Type B pancreatic cell (in vitro differentiated cells): ENCODE measurements at places on chromosomes 7 and 10.
A peak's percentile ranks its signal among the peaks of the same experiment; 100 is the strongest.

- H3K36me3 ChIP-seq: no peaks in the 10 kb centered on the region
- no peak overlapping the region for H3K27ac ChIP-seq
- DNase-seq: no peak
- H3K4me1 ChIP-seq: no peaks in the 10 kb centered on the region
These were observed 10.4 kb upstream of the FAM170B start for GRCh38 chr10:49144058-49144720.

GRCh38 chr10:110978204-110978603, 58.8 kb downstream of the SHOC2 start:
- H3K4me3 ChIP-seq: no peak overlapping the region
- H3K4me1 ChIP-seq: no peaks in the 10 kb centered on the region
- peaks cover 17% of the 10 kb centered on the region for H3K36me3 ChIP-seq

DNA sequence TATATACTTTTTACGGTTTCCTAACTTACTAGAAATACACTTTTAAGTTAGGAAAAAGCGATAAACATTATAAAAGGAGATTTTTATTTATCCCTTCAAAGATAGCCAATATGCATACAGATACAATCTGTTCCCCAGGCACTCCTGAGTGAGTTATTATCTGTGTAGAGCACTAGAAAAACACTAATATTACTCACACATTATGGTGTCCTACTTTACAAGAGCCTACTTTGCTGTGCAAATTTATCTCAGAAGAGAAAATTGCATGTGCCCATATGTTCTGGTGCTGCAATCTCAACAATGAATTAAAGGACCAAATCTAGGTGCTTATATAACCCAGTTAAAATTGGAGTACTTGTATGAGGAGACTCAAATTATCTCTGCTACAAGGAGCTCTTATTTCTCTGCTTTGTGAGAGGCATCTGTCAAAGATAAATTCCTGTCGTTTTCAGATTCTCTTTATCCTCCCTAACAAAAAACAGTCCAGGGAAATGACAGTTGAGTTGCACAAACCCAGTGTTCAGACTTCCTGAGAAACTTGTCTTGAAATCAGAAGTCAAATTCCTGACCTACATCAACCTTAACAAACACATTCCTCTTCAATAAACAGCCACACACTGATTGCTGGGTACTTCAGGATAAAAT, 28.9 kb downstream of the CPA1 start:
- H3K27me3 ChIP-seq: no peaks in the 10 kb centered on the region
- H3K4me3 ChIP-seq: peak overlapping the region; percentile 75
- H3K36me3 ChIP-seq: peaks cover 13% of the 10 kb centered on the region
- H3K4me1 ChIP-seq: peaks cover 48% of the 10 kb centered on the region

DNA sequence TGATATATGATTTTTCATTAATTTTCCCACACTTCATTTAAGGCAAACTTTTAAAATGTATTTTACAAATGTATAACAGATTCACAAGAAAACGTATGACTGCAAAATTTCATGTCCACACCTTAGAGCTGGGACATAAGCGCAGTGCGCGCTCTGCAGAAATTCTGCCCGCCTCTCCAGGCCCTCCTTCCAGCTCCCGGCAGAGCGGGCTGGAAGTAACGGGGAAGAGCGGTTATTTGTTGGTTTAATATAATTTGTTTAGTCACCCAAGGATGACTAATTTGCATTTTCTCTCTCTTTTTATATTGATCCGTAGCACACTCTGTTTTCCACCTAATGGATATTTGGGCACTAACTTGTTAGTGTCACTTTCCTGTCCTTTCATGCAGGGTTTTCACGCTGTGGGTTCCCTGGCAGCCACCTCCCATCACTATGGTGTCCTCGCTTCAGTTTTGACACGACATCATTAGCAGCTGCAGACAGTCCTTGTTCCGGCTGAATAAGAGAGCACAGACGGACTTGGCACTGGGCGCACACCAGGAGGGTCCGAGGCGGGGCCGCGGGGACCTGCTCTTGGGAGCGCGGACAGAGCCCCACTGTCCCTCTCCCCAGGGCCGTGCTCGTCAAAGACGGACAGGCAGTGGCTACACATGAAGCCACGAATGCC, 129.2 kb upstream of the SEC61G start:
- H3K36me3 ChIP-seq: no peaks in the 10 kb centered on the region
- H3K27ac ChIP-seq: no peak overlapping the region
- no peak for DNase-seq
- peaks cover 8% of the 10 kb centered on the region for H3K4me1 ChIP-seq
- peaks cover 18% of the 10 kb centered on the region for H3K27me3 ChIP-seq

DNA sequence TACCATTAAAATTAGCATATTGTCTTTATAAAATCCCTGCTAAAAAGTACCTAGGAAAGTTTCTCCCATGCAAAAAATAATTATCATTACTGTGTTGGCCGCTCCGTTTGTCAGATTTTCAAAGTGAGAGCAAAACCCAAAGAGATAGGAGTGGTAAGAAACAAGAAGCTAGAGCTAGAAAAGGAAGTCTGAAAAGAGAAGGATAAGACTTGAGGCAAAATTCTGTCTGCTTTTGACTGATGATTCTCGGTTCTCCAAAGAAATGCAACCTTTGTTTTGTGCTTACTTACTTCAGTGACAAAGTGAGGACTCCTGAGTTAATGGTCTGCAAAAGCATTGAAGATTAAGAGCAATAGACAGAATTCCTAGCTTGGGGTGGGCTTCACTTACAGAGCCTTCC, 33.3 kb upstream of the CAPZA2 start:
- H3K4me1 ChIP-seq: no peaks in the 10 kb centered on the region
- H3K27ac ChIP-seq: peak overlapping the region; percentile 84
- DNase-seq: no peak
- no peaks in the 10 kb centered on the region for H3K36me3 ChIP-seq
- H3K27me3 ChIP-seq: no peaks in the 10 kb centered on the region

DNA sequence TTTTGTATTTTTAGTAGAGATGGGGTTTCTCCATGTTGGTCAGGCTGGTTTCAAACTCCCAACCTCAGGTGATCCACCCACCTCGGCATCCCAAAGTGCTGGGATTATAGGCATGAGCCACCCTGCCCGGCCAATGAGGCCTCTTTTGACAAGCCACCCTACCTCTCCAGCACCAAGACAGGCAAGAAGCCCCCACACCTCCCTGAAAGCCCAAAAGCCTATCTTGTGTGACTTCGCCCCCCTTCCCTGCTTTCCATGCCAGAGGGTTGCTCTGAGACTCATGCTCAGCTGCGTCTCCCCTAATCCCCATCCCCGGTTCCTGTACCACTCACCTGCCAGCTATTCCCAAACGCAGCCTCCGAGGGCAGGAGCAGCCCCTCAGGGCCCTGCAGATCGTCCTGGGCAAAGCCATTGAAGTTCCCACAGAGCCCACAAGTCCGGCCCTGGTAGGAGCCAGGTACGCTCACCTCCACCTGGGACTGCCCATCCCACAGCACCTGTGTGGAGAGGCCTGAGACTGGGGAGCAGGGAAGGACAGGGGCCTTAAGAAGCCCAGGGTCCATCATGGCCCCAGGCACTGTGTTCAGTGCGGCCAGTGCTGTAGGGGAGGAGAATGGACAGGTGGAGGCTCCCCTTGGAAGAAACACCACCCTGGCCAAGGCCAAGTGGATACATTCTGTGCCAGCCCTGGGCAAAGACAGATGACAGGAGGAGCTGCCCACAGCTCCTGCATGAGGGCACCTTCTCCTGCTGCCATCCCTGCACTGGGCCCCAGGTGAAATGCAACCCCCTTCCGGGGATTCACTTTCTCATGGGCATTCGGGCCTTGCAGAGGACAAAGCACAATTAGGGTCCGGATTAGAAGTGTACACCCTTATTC, 15.8 kb downstream of the ATP6V1F start:
- DNase-seq: no peak
- no peaks in the 10 kb centered on the region for H3K27me3 ChIP-seq
- no peak overlapping the region for H3K4me3 ChIP-seq
- no peak overlapping the region for H3K27ac ChIP-seq
- H3K4me1 ChIP-seq: peaks cover 1% of the 10 kb centered on the region

DNA sequence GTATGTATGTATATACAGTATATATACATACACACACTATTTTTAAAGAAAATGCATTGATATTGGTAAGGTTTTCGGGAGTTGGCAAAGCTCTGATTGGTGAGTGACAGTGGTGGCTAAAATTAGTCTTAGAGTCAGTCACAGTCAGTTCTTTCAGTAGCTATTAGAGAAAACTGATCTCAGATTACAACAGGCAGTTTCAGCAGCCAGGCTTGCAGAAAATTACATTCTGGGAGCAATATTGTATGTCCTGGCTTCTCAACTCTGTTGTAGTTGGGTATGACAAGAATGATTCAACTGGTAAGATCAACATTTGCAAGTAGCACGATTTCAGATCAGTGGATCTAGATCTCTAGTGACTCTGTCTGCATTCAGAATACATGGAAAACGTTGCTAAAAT, 897.9 kb upstream of the AUTS2 start:
- H3K4me3 ChIP-seq: no peak overlapping the region
- H3K4me1 ChIP-seq: peaks cover 8% of the 10 kb centered on the region
- H3K27ac ChIP-seq: no peak overlapping the region
- DNase-seq: no peak

DNA sequence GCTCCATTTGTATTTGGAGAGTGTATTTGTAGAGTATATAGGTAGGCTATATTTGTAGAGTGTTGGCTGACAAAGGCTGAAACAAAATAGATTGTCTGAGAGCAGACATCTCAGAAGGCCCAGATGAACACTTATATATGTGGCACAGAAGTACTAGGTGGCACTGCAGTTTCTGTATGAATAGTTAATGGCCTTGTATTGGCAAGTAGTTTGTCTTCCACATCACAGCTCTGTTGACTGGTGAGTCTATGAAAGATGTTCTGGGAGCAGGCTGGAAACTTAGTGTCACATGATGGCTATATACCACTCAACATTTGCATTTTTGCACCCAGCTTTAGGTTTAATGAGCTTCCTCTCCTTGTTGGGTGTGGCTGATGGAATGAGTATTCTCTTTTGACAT, 51.9 kb downstream of the CCNY start:
- H3K36me3 ChIP-seq: peaks cover 3% of the 10 kb centered on the region
- no peak overlapping the region for H3K27ac ChIP-seq
- H3K4me1 ChIP-seq: peaks cover 27% of the 10 kb centered on the region
- no peaks in the 10 kb centered on the region for H3K27me3 ChIP-seq
- H3K4me3 ChIP-seq: no peak overlapping the region

DNA sequence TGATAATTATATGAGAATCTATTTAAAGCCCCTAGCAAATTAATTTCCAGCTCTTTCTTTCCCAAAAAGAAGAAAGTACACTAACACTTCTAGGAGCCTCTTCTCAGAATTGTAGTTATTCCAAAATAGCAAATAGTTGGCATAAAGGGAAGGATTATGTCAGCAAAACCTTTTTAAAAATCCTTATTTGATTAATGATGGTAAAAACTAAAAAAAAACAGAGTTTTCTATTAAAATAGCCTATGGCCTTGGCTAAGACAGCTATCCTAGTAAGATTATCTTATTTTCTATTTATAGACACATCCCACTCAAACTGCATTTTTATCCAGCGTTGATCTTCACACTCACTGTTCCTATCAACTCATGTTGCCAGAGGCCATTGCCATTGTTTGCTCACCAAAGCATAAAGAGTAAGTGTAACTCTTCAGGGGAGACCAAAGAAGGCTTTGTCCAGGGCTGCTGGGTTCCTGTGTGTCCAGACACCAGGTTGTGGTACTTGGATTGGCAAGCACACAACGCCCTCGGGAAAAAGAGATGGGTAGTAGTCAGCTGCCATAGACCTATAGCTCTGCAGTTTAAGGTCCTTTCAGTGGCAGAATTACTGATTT, 31.5 kb downstream of the ACTA2 start:
- DNase-seq: no peak
- peaks cover 20% of the 10 kb centered on the region for H3K4me1 ChIP-seq
- H3K36me3 ChIP-seq: no peaks in the 10 kb centered on the region

DNA sequence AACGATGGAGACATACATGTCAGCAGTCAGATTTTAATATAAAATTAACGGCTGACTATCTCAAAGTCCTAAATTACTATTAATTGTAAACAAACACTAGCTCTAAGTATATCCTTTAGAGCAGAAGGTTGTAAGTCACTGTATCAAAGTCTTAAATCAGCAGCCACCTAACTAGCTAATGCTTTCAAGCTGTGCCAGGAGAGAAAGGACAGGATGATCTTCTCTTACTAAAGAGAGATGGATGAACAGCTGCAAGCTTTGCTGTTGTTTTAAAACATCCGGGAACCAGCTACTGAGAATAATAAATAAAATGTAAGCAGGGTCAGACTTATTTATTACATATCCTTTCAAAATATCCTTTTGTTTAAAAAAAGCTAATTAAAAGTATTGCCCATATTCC, 24.0 kb upstream of the ABLIM1 start:
- no peak overlapping the region for H3K27ac ChIP-seq
- H3K27me3 ChIP-seq: no peaks in the 10 kb centered on the region
- H3K4me1 ChIP-seq: peaks cover 51% of the 10 kb centered on the region

DNA sequence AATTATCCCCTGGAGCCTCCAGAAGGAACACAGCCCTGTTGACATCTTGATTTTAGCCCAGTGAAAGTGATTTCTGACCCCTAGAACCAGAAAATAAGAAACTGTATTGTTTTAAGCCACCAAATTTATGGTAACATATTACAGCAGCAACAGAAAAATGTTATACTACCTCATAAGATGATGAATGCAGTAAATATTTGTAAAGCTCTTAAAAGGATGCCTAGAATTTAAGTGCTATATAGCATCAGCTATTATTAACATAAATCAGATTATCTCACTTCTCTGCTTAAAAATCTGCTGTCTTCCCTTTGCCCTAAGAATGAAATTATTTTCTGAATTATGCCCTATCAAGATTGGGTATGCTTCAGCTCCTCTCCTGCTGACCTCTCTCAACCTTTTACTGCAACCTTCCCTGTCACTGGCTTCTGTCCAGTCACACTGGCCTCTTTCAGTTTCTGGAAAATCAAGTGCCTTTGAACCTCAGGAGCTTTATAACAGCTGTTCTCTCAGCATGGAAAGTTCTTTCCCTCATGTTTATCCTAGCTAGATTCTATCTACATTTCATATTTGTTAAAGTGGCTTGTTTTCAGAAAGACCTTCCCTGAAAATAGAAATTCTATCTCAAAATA, 78.9 kb downstream of the GPR37 start:
- no peak for DNase-seq
- H3K27ac ChIP-seq: no peak overlapping the region
- no peaks in the 10 kb centered on the region for H3K4me1 ChIP-seq

GRCh38 chr7:25179771-25180591, 48.3 kb downstream of the NPVF start:
- H3K4me1 ChIP-seq: no peaks in the 10 kb centered on the region
- H3K27me3 ChIP-seq: no peaks in the 10 kb centered on the region
- peak overlapping the region; percentile 69 for H3K27ac ChIP-seq
- peak overlapping the region; percentile 87 for H3K4me3 ChIP-seq

DNA sequence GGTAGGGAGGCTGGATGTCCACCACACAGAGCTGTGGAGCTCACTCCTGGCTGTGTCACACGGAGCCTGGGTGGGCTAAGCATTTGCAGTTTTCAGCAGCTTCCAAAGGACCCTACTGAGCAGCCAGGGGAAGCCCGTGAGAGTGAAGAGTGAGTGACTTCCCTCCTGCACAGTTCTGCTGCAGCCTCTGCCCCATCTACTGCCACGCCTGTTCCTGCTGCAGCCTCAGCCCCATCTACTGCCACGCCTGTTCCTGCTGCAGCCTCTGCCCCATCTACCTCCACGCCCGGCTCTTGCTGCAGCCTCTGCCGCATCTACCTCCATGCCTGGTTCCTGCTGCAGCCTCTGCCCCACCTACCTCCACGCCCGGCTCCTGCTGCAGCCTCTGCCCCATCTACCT, 12.2 kb downstream of the ADAM8 start:
- DNase-seq: no peak
- no peaks in the 10 kb centered on the region for H3K27me3 ChIP-seq
- no peak overlapping the region for H3K27ac ChIP-seq
- H3K4me1 ChIP-seq: peaks cover 2% of the 10 kb centered on the region
- H3K4me3 ChIP-seq: no peak overlapping the region

GRCh38 chr7:76386691-76387260, 22.7 kb downstream of the SSC4D start:
- no peaks in the 10 kb centered on the region for H3K36me3 ChIP-seq
- no peak for DNase-seq
- H3K4me1 ChIP-seq: no peaks in the 10 kb centered on the region
- no peak overlapping the region for H3K4me3 ChIP-seq
- H3K27ac ChIP-seq: no peak overlapping the region
- no peaks in the 10 kb centered on the region for H3K27me3 ChIP-seq
